ENCODE measurements at places on chromosomes 12 and 14. TPM values are rescaled to one million over a fixed set of nuclear protein-coding genes. Genes with fewer than 3 reads are reported as not detected.

Gene MAP3K9
- 0.29 TPM for total RNA-seq

Gene RTL1
- total RNA-seq = not detected

Gene ULK1
- 55.7 TPM for total RNA-seq

Gene BIN2
- 1.3 TPM for total RNA-seq

Gene CD4
- total RNA-seq = 8.4 TPM

Gene DLGAP5
- not detected for total RNA-seq

Gene VDR
- total RNA-seq = 0.26 TPM

Gene SERPINA4
- total RNA-seq = not detected

Gene NOVA1
- total RNA-seq = 13.1 TPM

Gene TM7SF3
- 32.8 TPM for total RNA-seq

Gene CD9
- total RNA-seq = 161 TPM

Gene KRT77
- not detected for total RNA-seq

Gene TAS2R19
- total RNA-seq = 32.1 TPM

Gene B4GALNT3
- 29.2 TPM for total RNA-seq

Gene LALBA
- not detected for total RNA-seq

Gene KRT82
- not detected for total RNA-seq

Gene YY1
- total RNA-seq = 40.2 TPM

Gene NPFF
- total RNA-seq = not detected

Gene RERGL
- 4.4 TPM for total RNA-seq

Gene LPAR5
- total RNA-seq = not detected

Gene AGAP2
- 6.3 TPM for total RNA-seq

Gene RNASE3
- not detected for total RNA-seq

Gene SAMD15
- 3.1 TPM for total RNA-seq

Gene CCDC60
- not detected for total RNA-seq

Gene ASCL1
- not detected for total RNA-seq

Gene FLRT2
- total RNA-seq = 5.4 TPM

Gene ABHD12B
- not detected for total RNA-seq

Gene SMAGP
- total RNA-seq = 14.5 TPM

Gene HSPB8
- total RNA-seq = 36.6 TPM

Gene GARIN6
- not detected for total RNA-seq

Gene OR6C6
- not detected for total RNA-seq

Gene STRAP
- 52.6 TPM for total RNA-seq

Gene SLCO1A2
- not detected for total RNA-seq

Gene BATF
- total RNA-seq = not detected

Gene RNASE2
- 0.51 TPM for total RNA-seq

Gene ISM2
- 1.5 TPM for total RNA-seq

Gene CACNA1C
- 45.3 TPM for total RNA-seq

Gene DPPA3
- not detected for total RNA-seq

Gene MANSC4
- total RNA-seq = 0.48 TPM

Gene ZFHX2
- not detected for total RNA-seq

Gene CBX5
- 20.5 TPM for total RNA-seq

Gene FZD10
- total RNA-seq = 2.3 TPM

Gene GALNT4
- total RNA-seq = 27.0 TPM

Gene RNASE4
- total RNA-seq = 82.6 TPM

Gene SLC10A1
- total RNA-seq = not detected

Gene REC8
- total RNA-seq = 38.8 TPM

Gene TCL1B
- total RNA-seq = not detected

Gene PTPRB
- 38.5 TPM for total RNA-seq

Gene SIX6
- total RNA-seq = not detected

Gene KLRC2
- not detected for total RNA-seq

Gene P2RX2
- total RNA-seq = not detected

Gene NFATC4
- total RNA-seq = 187 TPM

Gene DEPDC4
- not detected for total RNA-seq

Gene MLH3
- 46.4 TPM for total RNA-seq

Gene CD27
- total RNA-seq = not detected

Gene DIO3
- total RNA-seq = 9.0 TPM

Gene MMP17
- total RNA-seq = 0.26 TPM

Gene RBMS2
- total RNA-seq = 107 TPM

Gene KRT79
- total RNA-seq = not detected

All from uterus (tissue), 4 donors.